Stimulated activated CD8-positive, alpha-beta memory T cell treated with anti-CD3 and anti-CD28 coated beads, Interleukin-4, amount 100 ng/mL, for 24 hours (primary cell): ENCODE measurements at places on chromosomes 12 and 14.

- DNase-seq: no peak
These were observed 178.1 kb downstream of the BTG1 start for GRCh38 chr12:91967590-91967989.

DNA sequence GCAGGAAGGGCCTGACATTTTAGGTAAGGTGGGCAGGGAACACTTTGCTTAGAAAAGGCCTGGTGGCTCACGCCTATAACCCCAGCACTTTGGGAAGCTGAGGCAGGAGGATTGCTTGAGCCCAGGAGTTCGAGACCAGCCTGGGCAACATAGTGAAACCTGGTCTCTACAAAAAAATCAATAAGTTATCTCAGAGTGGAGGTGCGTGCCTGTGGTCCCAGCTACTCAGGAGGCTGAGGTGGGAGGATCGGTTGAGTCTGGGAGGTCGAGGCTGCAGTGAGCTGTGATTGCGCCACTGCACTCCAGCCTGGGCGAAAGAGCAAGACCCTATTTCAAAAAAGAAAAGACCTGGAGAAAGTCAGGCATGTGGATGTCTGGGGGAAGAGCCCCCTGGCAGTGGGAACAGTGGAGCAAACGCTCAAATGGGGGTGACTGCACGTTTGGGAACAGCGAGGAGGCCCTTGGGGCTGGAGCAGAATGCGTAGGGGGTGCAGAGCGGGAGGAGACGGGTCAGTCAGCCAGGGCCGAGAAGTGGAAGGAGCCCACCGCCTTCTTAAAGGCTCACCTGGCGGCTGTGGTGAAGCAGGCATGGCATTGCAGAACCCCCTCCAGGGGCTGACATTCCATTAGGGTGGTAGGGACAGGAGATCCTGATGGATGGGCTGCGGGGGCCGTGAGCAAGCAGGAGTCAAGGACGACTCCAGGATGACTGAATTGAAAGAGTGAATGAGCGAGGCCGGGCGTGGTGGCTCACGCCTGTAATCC, 6.2 kb upstream of the KIF26A start:
- no peak for DNase-seq

- no peak for DNase-seq
These were observed 12.1 kb upstream of the CNIH1 start for GRCh38 chr14:54453252-54453651.

DNA sequence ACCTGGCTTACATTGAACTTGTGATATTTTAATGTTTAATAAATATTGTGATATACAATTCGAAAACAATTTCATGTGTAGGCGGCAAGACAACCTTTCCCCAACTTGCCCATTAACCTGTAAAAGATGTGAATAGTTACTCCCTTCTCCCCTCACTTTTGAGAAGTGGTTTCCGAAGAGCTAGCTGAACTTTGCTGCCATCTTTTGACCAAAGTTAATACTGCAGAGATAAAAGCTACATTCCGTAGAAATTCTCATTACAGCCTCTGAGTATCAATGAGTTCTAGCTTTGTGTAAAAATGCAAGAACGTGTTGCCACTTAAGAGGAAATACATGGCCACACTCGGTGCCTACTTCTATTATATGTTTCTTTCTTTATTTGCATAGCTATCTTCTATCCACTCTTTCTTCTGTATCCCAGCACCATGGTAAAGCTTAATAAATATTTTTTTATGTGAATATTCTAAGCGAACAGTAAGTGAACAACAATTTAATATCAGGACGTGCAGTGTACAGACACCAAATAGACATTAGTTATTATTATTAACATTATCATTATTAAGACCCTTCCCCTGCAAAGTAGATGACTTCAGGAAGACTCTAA, 105.1 kb upstream of the TMEM260 start:
- DNase-seq: no peak

DNA sequence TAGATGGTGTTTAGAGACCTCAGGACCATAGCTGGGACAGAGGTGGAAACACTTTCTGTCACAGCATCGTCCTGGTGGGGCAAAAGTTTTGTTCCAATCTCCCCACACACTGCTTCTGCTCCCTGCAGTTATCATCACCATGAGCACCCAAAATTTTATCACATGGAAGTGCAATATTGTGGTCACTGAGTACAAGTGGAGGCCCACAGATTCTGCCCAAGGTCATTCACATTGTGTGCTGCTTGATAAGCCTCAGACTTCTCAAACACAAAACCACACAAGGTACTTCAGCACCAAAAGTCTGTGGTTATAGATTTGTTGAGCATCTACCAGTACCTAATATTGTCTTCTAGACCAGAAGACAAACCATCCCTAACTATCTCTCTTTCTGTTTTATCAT, 554 bp upstream of the KRT77 start:
- DNase-seq: no peak

GRCh38 chr14:70278281-70278680, 81.2 kb downstream of the COX16 start:
- DNase-seq: no peak

DNA sequence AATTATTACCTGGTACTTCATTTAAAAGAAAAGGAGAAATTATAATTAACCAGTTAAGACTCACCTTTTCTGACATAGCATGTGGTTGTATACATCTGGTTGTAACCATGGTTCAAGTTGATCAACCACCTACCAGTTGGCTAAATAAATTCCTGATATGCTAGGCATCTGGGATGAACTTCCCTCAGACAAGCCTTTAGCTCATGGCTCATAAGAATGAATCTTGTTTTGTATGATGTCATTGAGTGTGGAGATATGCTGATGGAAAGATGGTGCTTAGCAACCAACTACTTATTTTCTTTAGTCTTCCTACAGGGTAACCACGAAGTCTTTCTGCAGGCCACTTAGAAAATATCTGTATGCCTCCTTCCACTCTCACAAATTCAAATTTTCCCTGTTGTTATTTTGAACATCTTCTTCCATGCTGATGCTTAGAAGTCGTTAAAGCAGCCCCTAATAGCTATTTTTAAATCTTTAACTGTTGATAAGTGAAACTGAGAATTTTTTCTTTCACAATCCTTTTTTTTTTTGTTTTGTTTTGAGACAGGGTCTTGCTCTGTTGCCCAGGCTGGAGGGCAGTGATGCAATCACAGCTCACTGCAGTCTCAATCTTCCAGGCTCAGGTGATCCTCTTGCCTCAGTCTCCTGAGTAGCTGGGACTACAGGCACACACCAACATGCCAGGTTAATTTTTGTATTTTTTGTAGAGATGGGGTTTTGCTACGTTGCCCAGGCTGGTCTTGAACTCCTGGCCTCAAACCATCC, 51.9 kb upstream of the PTHLH start:
- no peak for DNase-seq
